Activated naive CD4-positive, alpha-beta T cell treated with anti-CD3 and anti-CD28 coated beads, Interleukin-2, amount 50 U/mL, for 72 hours (primary cell): ENCODE measurements at places on chromosomes 6 and 20. TPM values are rescaled to one million over a fixed set of nuclear protein-coding genes. Genes with fewer than 3 reads are reported as not detected.

MDFI gene
- total RNA-seq = not detected

SEL1L2 gene
- not detected for total RNA-seq

ARID1B gene
- 53.1 TPM for total RNA-seq

USP49 gene
- 8.3 TPM for total RNA-seq

SIRPD gene
- total RNA-seq = not detected

SYNGAP1 gene
- 71.7 TPM for total RNA-seq

IRF4 gene
- total RNA-seq = 809 TPM

ZC2HC1B gene
- not detected for total RNA-seq

NR2E1 gene
- total RNA-seq = not detected

PRDM13 gene
- total RNA-seq = not detected

C6orf132 gene
- total RNA-seq = 0.29 TPM

GJA1 gene
- 0.08 TPM for total RNA-seq

MLN gene
- not detected for total RNA-seq

SLC32A1 gene
- not detected for total RNA-seq
